ENCODE measurements at places on chromosomes 11 and 22.

- DNase-seq: no peak
Observed at GRCh38 chr22:48486134-48486532, 1341.5 kb downstream of the BRD1 start.

DNA sequence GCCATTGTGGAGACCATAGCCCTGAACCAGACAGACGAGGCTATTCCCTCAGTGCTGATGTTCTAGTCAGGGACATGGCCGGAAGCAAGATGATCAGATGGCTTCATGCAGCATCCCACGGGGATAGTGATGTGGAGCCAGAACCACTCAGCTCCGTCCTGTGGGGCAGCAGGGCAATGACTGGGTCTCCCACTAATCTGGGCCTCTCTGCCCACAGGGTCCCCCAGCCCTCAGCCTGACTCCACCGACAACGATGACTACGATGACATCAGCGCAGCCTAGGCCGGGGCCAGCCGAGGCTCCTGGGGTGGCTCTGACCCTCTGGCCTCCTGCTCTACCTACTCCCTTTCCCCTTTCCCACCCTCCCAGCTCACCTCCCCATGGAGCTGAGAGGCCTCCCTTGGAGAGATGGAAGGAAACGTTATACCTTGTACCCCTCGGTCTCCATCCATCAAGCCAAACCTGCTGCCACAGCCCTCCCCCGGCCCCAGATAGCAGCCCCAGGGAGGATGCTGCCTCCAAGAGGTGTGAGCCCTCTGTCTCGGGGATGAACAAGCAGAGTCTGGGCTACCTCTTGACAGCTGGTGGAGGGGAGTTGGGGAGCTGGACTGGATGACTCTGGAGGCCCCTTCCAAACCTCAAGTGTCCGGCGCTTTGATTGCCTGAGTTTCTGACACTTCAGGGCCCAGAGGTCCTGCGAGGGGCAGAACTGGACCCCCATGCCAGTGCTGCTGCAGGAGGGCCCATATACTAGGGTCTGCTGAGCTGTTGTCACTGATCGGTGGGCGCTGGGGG is 47.8 kb downstream of the CD6 start:
- no peak for DNase-seq

GRCh38 chr11:78338138-78338537 is 79.5 kb downstream of the GAB2 start:
- DNase-seq: no peak

- peak; percentile 97 for DNase-seq
Observed at GRCh38 chr11:65572356-65573051, at the start of gene FAM89B. Gene FAM89B, plus strand, starts transcription at chr11:65572538. Its CDS starts 132 bp downstream, at chr11:65572670.

DNA sequence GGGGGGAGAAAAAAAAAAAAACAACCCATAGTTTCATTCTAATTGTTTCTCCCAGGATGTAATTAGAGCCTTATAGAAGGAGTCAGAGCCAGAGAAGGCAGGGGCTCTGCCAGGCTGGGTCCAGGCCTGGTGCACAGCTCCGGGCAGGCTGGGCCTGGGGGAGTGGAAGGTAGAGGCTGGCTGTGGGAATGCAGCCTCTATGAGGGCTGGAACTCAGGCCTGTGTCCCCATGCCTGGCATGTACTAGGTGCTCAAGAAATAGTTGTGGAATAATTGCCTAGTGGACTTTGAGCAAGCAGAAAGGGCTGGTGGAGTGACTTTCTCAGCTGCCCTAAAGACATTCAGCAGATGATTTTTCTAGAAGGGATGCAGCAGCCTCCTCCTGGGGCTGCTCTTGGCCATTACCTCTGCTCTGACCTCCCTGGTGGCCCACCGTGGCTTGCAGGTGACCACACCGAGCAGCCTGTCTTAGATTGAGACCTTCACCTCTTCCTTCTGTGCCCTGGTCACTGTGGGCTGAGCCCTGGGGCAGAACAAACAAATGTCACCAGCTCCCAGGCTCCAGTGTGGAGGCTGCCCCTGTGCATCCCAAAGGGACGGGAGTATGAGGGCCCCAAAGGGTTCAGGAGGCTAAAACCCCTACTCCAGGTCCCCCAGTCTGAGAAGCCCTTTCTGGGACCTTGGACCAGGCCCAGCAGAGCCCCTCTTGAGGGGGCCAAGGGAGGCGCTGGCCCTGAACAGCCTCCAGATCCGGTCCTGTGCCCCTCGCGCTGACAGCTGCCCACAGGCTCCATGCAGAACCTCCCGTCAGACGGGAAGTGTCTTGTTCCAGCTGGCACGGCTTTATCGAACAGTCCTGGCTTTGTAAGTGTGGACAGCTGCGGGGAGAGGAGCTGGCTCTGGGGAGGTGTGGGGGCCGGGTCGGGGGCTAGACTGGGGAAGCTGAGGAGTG is 18.8 kb downstream of the MYEOV start:
- DNase-seq: no peak

- DNase-seq: peak; percentile 82
Observed at GRCh38 chr22:40509401-40510134, 127.0 kb downstream of the MRTFA start.

DNA sequence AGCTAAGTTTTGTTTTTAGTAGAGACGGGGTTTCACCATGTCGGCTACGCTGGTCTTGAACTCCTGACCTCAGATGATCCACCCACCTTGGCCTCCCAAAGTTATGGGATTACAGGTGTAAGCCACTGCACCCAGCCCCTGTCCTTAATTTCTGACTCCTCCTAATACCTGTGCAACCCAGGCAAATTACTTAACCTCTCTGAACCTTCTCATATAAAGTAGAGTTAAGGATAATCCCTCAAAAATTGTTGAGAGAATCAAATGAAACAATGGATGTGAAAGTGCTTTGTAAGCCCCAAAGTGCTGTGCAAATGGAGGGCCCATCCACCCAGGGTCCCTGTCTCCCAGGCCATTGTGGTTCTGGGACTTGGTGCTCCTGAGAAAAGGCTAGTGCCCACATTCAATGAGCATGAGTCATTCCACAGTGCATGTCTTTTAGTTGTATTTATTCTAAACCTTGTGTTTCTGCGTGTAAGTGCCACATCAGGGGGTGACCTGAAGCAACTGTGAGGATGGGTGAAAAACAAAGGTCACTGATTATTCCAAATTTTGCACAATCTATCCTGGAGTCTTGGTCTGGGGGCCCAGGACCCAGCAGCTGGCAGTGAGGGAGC is 61.4 kb upstream of the PTPRJ start:
- no peak for DNase-seq

DNA sequence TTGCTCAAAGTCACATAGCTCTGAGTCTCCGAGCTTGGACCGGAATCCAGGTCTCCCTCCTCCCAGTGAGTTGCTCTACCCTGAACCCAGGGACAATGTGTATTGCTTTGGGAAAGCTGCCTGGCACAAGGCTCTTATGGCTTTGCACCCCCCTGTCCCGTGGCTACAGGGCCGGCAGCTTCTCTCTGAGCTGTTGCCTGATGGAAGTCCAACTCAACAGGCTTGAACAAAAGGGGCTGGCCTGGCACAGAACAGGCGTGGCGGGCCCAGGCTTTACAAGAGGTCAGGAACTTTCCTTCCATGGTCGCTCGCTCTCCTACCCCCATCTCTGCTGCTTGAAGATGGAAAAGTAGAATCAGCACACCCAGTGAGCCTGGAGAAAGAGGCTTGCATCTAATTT is 34.3 kb downstream of the MYEOV start:
- no peak for DNase-seq

- DNase-seq: no peak
Observed at GRCh38 chr11:74697722-74698121, 33.5 kb downstream of the CHRDL2 start.

- DNase-seq: peak; percentile 80
Observed at GRCh38 chr11:35619116-35619854, 1.0 kb downstream of the FJX1 start.

DNA sequence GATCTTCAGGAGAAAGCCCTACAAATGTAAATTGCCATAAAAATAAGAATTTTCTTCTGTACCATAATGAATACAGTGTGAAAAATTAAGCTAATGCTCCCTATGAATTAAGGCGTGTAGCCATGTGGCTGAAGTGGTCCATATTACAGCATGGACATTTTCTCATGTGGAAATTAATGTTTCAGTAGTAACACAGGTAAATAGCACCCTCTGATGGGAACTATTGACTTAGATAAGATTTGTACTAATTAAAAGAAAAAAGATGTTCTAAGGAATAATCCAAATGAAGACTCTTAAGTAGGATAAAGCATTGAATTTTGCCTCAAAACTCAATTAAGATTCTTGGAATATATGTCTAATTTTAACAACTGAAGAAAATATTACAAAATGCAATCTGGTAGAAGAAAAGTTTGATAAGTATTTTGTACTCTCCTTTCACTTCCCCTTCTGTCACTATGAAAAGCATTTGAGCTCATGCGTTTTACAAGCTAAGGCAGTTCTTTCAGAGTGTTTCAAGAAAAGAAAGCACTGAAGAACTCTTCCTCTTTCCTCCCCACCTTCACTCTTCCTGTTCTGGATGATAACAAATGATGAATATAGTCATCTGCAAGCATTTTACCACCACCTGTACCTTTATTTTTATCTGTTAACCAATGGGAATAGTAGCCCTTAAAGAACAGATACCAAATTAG is 9.9 kb upstream of the OR8D2 start:
- DNase-seq: no peak

GRCh38 chr11:2709429-2709828 is 9.6 kb upstream of the KCNQ1OT1 start:
- peak; percentile 68 for DNase-seq

DNA sequence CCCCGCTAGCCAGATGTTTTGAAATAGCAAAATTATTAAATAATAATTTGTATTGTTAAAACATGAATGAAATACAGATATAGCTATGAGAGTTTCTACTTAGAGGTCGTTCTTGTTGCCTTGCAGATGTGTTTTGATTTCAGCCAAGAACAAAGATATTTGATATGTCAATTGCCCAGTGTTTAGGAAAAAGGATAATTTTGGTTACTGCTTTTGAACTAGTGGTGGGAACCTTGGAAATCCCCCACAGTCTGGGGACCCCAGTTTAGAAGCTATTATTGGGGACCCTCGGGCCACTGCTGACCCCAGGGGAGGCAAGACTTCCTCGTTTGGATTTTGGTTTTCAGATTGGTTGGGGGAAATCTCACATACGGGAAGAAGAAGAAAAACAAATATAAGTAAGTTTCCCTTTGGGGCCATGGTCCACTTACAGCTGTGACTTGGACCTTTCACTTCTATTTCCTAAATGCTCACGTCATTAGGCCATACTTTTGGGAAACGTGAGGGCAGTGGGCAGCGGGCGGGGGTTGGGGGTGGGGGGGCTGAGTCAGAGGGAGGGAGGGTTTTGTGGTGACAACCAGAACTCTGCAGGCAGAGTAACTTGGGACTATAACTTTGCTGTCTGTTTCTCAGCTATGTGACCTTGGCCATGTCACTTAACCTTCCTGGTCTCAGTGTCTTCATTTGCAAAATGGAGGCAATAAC is 37.0 kb downstream of the LDLRAD3 start:
- no peak for DNase-seq

GRCh38 chr11:116033931-116034553 is 529.8 kb upstream of the CADM1 start:
- DNase-seq: no peak

GRCh38 chr11:92125321-92125720 is 99.3 kb upstream of the FAT3 start:
- DNase-seq: no peak
